ENCODE measurements at places on chromosomes 1 and 21.

DNA sequence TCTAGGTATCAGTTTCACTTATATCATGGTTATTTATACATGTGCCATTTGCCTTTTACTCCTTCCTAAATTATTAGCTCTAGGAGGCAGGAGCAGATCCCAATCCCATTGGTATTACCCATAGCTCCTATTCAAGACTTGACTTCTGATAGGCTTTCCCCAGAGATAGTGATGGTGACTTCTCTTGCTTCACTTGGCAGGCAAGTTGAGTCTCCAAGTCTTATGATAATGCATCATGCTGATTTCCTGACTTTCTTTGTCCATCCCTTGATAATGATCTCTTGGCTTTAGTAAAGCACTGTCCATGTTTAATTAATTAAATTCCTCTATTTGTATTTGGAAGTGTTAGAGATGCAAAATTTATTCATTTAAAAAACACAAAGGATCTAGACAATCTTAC, 253.5 kb upstream of the ADAMTS5 start:
- DNase-seq = no peak

GRCh38 chr21:15259824-15260223, 195.0 kb upstream of the NRIP1 start:
- DNase-seq = no peak

DNA sequence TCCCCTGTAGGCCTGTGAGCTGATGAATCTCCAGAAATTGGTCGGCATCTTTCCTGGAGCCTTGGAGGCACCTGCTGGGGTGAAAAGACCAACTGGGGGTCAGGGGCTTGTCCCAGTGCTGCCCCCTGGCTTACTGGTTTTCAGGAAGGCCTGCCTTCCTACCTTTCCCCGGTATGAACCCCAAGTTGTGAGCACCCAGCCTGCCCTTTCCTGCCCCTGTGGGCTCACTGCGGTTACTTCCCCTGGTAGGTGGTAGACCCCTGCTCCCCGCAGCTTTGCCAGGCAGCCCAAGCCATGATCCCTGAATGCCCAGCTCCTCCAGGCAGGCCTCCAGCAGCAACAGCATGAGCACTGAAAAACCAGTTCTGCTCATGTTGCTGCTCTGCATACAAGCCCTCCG, 10.2 kb downstream of the DMRTB1 start:
- no peak for DNase-seq

- no peak for DNase-seq
These were observed 111.7 kb downstream of the FOXD2 start for GRCh38 chr1:47549532-47549931.

GRCh38 chr1:234231061-234231892, 142.0 kb upstream of the COA6 start:
- DNase-seq = no peak

GRCh38 chr1:226778657-226779058, 39.6 kb upstream of the ITPKB start:
- no peak for DNase-seq
